ENCODE measurements at places on chromosomes 12 and 14.

GRCh38 chr14:50977863-50978528 lies 33.7 kb upstream of the PYGL start:
- no peak for DNase-seq

DNA sequence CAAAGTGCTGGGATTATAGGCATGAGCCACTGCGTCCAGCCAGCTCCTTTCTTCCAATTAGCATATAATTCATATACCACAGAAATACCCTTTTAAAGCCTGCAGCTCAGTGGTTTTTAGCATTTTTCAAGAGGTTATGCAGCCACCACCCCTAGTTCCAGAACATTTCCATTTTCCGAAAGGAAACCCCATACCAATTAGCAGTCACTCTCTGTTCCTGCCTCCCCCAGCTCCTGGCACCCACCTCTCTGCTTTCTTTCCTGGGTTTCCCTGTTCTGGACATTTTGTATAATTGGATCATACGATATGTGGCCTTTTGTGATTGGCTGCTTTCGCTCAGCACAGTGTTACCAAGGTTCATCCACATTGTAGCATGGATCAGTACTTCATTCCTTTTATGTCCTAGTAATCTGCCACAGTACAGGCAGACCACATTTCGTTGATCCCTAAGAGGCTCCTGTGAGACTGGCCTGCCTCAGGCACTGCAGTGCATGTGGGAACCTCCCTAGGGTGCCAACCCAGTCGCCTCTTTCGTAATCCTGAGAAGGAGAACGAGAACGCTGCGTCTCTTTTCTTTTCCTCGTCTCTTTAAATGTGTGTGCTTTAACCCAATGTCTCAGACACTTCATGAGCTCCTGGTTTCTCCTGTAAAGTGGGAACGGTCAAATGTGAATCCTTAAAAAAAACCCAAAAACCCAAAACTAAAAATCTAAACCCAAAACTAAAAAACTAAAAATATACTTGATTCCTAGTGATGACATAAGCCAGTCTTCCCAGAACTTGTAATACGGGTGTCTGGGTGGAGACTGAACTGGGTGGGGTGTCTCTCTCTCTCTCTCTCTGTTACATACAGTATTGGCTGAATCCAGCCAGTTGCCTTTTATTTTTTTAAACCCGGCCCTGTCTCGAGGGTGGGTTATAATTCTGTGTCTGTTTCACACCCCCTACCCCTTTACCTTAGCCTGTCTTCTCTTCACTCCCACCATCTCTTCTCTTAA lies 14.7 kb downstream of the AACS start:
- DNase-seq: no peak

DNA sequence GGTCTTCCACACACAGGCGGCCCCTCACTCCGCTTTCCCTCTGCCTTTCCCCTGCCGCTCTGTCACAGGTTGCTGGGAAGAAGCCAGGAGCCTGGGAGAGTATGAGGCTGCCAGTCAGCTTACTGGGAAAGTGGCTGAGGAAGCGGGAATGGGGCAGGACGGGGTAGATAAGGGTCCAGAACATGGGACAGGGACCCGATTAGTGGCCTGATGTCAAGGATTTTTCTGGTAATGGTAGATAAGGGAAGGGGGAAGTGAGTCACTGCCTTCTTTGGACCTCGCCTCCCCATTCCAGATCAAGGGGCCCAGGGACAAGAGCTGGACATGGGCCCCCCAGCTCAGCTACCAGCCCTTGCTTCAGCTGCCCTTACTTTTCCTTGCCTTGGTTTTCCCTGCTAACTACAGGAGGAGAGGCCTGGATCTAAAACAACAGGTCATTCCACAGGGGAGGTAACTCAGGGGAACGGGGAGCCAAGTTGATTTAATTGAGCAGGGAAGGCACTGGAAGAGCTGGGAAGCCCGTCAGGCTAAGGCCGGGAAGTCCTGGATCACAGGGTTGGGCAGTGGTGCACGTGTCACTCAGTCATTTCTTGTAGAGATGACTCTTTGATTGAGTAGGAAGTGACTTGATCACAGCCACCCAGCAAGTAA lies 3.5 kb upstream of the LPAR5 start:
- no peak for DNase-seq

DNA sequence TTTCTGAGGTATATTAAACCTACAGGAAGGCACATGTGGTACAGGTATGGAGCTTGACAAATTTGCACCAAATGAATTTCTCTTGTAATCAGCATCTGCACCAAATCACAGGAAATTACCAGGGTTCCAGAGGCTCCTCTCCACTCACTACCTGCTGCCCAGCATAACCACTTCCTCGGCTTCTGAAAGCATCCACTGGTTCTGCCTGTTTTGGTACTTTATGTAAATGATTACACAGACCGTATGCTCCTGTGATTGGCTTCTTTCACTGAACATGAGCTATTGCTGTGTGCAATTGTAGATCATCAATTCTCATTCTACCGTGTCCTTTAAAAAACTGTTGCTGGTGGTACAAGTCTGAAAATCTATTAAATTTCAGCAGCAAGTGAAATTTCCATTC lies 522.1 kb downstream of the TMEM132D start:
- no peak for DNase-seq

DNA sequence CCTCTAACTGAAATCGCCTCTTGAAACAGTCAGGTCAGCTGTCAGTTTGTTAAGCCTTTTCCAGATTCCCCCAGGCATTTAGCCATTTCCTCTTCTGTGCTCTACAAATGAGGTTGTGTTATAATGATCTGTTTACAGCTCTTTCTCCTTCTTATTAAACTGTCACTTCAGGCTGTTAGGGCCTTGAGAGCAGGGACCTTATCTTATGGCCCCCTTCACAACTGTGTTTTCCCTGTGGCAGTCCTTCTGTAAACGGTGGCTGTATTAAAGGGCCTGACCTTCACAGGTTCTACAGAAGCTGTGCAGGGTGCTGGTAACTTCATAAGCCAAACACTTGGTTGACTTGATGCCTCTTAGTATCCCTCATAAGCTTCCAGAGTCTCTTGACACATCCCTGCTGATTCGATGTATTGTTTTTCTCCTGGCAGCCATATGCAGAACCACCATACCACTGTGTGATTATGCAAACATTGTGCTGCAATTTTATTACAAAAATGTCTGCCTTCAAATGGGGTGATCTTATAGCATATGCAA lies 104.7 kb downstream of the PLEKHA5 start:
- DNase-seq: no peak

DNA sequence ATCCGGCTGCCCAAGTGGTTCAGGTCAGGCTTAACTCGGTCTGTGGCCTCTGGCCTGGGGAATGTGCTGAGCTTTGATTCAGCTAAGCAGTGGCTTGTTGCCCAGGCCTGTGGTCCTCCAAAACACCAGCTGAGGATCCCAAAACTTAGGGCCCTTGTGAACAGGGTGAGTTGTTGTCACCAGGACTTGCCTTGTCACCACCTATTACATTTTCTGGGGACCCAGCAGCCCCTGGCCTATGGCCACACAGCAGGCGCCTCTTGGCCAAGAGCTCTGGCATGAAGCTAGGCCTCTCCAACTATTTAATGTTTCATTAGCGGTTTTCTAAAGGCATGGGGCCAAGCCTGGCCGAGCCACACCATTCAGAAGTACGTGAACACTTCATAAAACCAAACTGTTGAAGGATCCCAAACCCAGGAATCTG lies 343.7 kb downstream of the CACNA1C start:
- no peak for DNase-seq

GRCh38 chr12:30610718-30611117 lies 85.0 kb downstream of the IPO8 start:
- DNase-seq: no peak

DNA sequence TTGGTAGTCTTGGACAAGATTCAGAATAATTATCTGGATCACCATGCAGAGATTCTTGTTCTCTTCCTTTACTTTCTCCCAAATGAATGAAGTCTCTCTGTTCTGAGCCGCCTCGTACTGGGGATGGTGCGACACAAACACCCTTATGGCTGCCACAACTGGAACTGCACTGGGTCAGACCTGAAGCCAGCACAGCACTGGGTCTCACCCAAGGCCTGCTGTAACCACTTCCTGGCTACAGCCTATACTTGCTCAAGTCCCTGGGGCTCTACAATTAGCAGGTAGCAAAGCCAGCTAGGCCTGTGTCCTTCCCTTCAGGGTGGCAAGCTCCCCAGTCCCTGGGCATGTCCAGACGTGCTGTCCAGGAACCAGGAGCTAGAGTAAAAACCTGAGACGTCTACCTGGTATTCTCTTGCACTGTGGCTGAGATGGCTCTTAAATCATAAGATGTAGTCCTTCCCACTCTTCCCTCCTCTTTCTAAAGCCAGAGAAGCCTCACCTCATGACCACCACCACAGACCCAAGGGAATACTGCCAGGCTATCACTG lies 27.6 kb downstream of the IFNG start:
- no peak for DNase-seq

- no peak for DNase-seq
Measured at GRCh38 chr14:105393151-105393550, 5.2 kb upstream of the TEX22 start.

DNA sequence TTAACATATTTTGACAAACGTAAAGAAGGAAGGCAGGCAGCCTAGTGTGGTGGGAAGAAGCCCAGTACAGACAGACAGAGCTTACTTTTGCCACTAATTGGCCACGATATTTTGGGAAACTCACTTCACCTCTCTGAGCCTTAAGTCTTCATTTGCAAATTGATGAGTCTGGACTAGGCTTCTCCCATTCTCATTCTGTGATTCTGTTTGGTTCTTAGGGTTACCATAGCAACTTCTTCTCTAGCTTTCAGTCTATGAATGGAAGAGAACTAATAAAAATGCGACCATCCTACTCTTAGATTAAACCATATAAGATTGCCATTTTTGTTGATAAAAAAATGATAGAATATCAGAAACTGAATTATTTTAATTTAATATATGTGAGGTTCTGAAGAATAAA lies 210.5 kb downstream of the SNAPC1 start:
- no peak for DNase-seq

GRCh38 chr14:62952226-62952625 lies 93.0 kb downstream of the KCNH5 start:
- DNase-seq: no peak

DNA sequence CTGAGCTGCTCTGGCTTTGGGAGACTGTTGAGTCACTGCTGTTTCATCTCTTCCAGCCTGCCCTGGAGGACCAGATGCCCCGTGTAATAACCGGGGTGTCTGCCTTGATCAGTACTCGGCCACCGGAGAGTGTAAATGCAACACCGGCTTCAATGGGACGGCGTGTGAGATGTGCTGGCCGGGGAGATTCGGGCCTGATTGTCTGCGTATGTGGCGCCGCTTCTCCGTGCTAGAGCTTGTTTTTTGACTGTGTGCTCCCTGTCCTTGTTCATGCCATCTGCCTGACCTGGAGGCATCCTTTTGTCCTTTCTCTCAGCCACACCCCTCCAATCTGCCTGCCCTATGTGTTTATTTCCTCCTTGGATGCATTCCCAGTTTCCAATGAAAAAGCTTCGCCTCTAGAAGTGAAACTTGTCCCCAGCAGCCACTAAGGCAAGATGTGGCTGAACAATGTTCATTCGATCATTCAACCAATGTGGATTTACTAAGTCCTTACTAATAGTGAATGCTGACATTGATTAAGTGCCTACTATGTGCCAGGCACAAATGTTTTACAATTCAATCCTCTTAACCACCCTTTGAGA lies 98.6 kb downstream of the NT5DC3 start:
- no peak for DNase-seq

- no peak for DNase-seq
Measured at GRCh38 chr14:29316936-29317335, 550.3 kb downstream of the FOXG1 start.

- no peak for DNase-seq
Measured at GRCh38 chr12:54364413-54364812, at the start of gene GPR84. TSS of gene GPR84 (minus strand) at chr12:54364486. CDS start at chr12:54363851, 635 bp downstream.

DNA sequence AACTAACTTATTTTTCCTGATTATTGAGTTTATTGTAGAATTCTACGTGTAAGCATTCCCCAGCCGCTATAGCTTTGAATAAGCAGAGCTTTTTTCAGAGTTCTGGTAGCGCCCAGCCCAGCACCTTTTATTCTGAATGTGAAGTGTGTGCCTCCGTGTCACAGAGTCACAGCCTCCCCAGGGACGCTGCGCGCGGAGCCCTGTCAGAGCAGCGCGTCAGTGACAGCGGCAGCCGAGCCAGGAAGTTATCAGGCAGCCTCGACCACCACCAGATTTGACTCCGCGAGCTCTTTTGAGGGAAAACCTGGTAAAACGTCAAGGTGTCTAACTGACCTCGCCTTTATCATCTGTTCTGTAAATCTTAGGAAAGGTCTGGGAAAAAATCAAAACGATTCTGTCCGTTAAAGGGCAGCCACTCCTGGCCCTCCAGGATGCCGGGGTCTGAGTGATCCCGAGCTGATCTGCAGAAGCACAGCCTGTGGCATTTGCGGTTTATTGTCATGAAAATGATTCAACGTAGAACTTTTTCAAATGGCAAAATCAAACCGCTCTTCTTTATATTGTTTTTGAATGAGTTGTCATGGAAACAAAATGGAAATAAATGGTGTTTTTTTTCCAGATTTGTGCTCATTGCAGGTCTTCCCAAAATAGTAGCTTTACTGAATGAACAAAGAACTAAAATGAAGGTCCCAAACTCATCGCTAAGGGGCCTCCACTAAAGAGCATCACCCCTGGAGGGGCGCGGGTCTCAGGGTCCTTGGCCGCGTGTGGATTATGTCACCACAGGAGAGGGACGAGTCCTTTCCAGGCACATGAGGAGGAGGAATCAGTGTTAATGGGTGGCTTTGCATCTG lies 43.1 kb upstream of the MMP17 start:
- DNase-seq: no peak
